ENCODE measurements at places on chromosomes 11 and 22.

GRCh38 chr22:41302811-41303210, 1.5 kb downstream of the ZC3H7B start:
- DNase-seq = no peak

DNA sequence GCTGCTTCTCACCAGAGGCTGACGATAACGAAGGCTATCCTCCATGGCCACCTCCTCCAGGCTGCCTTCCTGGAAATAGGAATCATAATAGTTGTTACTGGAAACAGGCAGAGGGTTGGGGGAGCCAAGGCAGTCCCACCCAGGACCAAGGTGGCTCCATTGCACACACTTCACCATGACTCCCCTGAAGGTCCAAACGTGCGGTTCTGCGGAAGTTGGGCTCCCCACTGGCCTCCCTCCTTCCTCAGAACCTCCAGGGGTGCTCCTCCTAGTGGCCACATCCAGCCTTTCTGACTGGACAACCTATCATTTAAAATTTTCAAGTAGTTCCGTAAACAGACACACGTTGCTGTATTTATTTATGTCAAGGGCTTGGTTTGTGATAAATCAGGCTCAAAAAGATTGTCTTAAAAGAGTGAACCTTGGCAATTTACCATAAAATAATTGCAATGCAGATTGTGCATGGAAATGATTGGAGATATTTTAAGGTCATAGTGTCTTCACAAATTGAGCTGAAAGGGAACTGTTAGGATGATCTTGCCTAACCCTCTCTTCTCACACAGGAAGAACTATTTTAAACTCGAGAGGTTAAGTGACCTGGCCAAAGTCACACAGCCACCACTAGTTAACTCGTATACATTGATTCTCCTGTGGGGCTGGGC, 1.4 kb upstream of the TCN2 start:
- DNase-seq = peak; percentile 37

DNA sequence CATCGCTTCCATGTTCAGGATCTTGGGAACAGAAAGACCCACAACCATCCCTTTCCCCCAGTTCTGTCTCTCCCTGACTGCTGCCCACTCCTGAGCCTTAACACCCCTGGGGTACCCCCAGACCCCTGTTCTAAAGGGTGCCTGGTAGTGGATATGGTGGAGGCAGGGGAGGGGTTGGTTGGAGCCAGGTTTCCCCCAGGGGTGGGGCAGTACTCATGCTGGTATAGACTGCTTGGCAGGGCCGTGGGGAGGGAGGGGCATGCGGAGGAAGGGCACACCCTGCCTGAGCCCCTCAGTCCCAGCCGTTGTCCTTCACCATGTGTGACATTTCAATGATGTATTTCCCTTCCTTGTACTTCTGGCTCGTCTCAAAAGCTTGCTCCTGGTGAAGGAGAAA, 4.0 kb downstream of the YPEL4 start:
- peak; percentile 45 for DNase-seq

DNA sequence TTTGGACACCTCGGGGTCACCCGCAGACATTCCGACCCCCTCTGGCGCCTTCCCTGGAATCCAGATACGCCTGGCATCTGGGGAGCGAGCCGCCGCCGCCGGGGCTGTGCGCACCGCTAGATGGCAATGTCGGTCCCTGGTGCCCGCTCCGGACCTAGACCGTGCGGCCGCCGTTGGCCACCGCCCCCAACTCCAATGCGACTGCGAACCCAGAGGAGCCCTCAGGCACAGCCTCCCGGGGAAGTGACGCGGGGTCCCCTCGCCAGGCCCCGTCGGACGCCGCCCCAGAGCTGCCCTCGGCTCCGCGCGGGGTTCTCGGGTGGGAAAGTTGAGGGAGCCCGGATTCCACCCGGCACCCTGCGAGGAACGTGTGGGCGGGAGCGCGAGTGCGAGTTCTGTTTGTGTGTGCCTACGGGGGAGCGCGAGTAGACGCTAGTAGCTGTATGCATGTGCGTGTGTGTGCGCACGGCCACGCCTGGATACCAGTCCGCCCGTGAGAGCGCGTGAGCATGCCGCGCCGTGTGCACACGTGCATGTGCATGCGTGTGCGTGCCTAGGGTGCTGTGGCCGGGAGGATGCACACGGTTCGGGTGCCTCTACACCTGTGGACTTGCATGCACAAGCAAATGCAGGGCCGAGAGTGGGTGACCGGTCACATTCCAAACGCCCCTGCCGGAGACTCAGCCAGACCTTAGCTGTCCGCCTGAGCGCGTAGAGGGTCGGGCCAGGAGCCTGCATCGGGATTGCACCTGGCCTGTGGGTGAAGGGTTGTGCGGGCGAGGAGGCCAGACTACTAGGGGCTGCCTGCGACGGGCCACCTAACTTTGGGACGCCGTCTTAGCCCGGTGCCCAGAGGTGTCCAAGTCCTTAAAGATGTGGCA, 1.9 kb downstream of the CHRM4 start:
- DNase-seq = peak; percentile 64

- DNase-seq = peak; percentile 42
These were observed 89.0 kb upstream of the CD44 start for GRCh38 chr11:35049859-35050531.

DNA sequence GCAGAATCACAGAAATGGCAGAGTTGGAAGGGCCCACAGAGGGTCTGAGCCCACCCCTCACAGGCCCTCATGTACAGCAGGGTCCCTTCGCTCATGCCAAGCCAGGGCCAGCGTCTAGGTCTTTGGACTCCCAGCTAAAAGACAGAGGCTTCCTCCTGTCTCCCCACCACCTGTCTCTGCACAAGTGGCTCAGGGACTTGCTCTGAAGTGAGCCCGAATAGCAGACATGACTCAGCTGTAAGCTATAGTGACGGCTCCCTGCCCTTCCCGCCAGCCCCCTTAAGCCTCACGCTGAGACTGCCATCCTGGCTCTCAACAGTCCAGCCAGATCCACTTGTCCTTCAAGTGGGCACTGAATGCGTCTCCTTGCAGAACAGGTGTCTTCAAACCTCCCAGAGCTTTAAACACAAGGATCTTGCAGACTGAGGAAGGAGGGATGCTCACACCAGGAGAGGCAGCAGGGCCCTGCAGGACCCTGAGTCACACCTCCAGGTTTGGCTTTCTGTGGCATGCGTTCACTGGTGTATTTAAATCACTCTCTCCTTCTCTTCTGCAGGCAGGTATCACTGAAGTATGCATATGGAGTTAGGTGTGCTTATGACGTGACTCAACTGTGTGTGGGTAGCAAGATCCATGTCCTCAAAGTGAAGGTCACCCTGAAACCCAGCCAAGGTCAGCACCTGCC, 154.9 kb downstream of the CACNA1I start:
- DNase-seq = peak; percentile 32

GRCh38 chr11:84924154-84924692, 702.9 kb downstream of the DLG2 start:
- DNase-seq = no peak

DNA sequence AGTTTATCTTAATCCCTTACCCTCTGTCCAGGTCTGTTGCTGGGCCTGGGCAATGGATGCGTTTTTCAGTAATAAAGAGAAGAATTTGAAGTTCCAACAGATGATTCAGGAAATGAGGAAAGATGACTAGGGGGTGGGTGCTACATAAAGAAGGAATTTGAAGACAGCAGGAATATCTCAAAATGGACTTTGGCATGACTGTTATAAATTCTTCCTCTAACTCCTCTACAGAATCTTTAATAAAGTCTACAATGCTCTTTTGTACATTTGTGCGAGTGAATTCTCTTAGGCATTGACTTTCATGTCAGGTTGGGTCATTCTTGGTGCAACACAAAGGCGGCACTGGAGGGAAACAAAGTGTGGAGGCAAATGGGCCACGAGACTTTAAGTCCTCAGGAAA, 35.1 kb upstream of the PRSS23 start:
- no peak for DNase-seq

- peak; percentile 0 for DNase-seq
These were observed 3.6 kb upstream of the OR2AT4 start for GRCh38 chr11:75100314-75100713.

DNA sequence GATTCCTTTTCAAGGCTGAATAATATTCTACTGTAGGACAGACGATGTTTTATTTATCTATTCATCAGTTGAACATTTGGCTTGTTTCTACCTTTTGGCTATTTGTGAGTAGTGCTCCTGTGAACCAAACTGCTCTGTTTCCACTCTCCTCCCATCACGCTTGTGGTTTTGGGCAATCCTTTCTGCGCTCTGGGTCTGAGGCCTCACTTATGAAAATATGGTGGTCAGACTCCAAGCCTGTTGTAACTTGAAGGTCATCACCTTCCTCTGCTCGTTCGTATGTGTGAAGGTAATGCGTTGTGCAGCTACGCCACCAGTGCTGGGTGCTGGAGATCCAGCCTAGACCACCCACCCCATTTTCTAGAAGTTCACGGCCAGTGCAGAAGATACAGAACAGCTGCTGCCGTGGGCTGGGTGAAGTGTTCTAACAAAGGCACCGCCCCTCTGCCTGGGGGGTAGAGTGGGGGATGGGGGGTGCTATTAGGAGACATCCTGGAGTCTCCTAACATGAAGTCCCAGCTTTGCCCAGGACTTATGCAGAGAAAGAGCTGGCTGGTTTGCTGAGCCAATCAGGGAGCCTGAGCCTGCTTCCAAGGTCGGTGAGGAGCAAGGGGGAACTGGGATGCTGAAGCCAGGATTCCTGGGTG, 21.0 kb downstream of the PTPN5 start:
- DNase-seq = no peak

DNA sequence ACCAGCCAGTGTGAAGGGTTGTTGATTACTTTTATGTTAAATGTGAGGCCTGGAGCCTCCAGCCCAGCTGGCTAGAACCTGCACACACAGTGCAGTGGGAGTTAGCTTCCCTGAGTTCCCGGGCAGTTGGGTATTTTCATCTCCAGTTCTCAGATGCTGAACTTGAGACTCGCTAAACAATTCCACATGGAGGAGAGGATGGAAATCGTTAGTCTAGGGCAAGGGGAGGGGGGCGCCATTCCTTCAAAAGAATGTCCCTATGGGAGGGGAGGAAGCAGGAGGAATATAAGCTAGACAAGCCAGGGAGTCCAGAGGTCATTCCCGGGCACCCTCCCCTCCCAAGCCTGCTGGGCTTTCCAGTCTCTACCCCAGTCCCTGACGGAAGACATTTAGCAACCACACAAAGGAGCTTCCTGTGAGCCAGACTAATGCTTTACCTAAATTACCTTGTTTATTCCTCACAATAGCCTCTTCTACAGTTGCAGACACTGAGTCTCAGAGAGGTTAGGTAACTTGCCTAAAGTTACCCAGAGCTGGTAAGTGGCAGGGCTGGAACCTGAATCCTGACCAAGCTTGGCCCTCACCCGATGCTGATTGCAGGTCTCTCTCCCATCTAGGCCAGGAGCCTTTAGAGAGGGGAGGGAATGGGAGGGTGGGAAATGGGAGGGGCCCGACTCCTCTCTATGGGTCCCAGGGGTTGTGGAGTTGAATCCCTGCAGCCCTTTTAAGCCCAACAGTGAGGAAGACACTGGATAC, 1.9 kb upstream of the TSKU start:
- DNase-seq = peak; percentile 74

DNA sequence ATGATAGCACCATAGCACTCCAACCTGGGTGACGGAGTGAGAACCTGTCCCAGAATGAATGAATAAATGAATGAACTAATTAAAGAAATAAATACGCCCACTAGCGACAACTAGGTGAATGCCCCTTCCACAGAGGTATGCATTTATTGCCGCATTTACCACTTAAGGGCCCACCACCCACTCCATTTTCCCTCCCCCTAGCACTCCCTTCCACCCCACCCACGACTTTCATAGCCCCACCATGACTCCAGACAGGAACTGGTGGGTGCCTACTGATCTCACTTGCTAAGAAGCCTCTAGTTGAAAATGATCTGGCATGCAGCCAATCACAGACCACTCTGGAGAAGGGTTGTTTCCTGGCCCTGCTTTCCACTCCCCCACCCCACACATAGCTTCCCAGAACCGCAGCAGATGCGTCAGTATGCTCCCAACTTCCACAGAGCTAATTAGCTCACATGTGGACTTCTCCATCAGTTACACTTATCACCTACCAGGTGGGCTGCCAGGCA, 167.6 kb downstream of the WT1 start:
- DNase-seq = no peak

DNA sequence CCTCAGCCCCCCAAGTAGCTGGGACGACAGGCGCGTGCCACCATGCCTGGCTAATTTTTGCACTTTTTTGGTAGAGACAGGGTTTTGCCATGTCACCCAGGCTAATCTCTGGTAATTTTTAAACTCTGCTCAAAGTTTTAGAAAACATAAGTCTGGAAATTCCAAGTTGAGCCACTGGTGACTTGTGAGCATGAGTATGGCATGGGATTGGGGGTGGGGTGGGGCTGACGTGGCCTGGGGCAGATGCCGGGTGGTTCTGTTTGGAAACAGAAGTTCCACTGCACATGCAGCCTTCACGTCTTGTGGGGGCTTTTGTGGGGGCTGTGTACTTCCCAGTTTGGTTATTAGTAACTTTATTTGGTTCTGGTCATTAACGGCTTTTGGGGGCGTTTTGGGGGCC, 67.3 kb downstream of the PTPRJ start:
- no peak for DNase-seq

DNA sequence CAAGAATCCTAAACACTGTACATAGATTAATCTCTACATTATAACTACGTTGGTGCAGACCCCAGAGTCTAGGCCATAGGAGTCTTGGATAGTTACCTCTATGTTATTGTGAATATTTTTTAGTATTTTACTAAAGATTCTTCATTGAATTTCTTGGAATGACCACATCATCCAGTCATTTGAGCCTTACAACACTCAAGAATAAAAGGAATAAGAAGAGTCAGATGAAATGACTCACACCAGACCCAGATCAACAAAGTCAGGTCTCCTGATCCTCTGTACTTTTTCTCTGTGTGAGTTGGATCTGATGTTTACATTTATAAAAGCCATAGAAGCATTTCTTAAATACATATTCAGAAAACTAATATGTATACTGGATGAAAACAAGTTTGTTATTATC, 179.2 kb upstream of the ARHGAP20 start:
- DNase-seq = no peak

DNA sequence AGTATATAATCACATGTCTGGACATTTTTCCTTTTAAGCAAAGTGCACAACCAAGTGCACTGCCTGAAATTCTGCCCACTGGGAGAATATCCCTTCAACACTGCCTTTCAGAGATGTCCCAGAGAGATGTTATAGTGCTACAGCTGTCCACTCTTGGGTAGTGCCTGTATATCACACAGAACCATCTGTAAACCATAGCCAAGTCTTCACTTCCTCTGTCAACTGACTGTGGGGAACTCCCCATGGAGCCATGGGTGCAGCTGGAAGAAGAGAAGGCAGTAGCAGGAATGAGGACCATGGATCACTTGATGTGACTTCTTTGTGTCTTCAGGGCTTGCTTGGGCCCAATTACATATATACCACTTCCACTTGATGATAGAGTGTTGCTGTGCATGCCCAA, 44.6 kb upstream of the LIN7C start:
- no peak for DNase-seq

DNA sequence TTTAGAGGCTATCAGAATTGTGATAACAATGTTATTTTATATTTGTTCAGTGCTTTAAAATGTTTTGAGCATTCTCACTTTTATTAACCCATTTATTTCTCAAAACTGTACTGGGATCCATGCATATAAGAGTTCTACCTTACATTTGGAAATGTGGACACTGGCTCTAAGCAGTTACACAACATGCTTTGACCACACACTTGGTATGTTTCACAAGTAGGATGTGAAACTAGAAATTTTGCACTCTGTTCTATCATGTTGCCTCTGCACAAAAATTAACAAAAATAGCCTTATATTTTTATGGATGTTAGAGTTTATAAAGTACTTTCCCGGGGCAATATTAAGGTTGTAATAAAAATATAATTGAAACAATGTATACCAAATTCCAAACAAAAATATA, 126.9 kb upstream of the CHORDC1 start:
- DNase-seq = no peak

Data from muscle of leg (tissue), 16 donors.